ENCODE measurements at places on chromosomes 1 and 21.

GRCh38 chr21:14554948-14555347 lies 8.8 kb upstream of the SAMSN1 start:
- DNase-seq = no peak

GRCh38 chr1:20590306-20590777 lies 1.4 kb downstream of the CDA start:
- DNase-seq = peak; percentile 98

GRCh38 chr1:229365569-229365968 lies 22.7 kb upstream of the CCSAP start:
- peak; percentile 81 for DNase-seq

GRCh38 chr1:25698252-25698651 lies 81.7 kb downstream of the MAN1C1 start:
- DNase-seq = no peak

- DNase-seq = no peak
These were observed 31.5 kb downstream of the LYST start for GRCh38 chr1:235835226-235835625.

DNA sequence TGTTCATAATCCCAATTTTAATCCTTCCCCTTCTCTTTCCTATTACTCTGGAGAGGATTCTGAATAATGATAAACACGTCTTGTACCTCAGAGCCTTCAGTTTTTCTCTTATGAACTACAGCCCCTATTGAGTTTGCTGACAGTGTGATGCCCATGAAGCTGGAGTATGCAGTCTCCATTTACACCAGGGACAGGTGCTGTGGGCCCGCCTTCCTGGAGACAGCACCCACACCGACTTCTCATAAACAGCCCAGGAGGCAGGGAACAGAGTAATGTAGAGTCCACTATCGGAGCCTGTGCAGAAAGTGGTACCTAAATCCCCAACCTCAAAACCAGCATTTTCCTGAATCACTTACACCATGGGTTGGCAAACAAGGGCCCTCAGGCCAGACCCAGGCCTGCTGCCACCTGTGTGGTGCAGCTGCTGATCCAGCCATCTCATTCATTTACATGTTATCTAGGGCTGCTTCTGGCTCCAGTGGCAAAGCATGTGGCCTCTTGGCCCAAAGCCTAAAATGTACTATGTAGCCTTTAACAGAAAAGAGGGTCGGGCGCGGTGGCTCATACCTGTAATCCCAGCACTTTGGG lies 95.1 kb upstream of the KRTAP19-8 start:
- no peak for DNase-seq

DNA sequence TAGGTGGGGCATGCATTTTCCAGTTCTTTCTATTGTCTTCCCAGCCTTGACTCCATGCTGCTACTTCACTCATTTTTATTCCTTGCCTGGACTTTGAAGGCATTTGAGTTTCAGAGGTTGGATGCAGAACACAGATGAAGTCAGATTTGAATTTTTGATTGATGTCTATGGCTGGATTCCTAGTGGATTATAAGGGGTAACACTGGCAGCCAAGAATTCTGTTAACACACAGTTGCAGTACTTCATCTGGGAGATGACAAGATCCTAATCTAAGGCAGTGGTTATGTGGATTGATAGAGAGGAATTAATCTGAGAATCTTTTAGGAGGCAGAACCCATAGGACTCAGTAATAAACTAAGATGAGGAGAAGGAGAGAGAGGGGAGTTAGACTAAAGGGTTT lies 439.0 kb upstream of the USP24 start:
- DNase-seq = no peak

DNA sequence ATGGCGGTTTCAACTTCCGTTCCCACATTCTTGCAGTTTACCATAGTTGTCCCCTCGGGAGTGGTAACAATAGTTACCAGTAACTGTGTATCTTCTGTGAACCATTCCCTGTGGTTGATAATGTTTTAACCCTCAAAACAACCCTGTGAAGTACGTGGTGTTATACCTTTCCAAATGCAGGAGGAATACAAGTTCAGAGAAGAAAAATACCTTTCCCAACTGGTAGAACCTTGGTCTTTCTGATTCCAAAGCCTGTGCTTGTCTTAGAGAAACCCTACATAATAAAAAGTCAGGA lies 789 bp downstream of the BTF3L4 start:
- DNase-seq = no peak

GRCh38 chr1:3536420-3537195 lies 74.7 kb downstream of the MEGF6 start:
- no peak for DNase-seq

DNA sequence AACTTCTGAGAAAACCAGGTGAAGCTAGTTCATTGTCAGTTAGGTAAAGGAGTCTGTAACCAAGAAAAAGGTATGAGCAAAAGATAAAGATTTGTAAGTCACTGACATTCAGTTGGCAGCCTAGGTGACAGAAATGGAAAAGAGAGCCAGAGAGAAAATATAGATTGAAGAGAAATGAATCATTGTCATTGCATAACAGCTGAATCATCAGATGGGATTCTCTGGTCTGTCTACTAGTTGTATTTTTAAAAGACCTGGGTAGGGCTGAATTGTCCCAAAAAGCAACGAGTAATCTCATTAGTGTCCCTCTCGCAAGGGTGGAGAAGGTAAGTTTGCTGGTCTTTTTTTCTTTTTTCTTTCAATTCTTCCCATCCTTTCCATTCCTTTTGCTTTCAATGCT lies 36.6 kb downstream of the PTGS2 start:
- DNase-seq = no peak

GRCh38 chr1:18126616-18127015 lies 19.0 kb downstream of the IGSF21 start:
- DNase-seq = no peak

DNA sequence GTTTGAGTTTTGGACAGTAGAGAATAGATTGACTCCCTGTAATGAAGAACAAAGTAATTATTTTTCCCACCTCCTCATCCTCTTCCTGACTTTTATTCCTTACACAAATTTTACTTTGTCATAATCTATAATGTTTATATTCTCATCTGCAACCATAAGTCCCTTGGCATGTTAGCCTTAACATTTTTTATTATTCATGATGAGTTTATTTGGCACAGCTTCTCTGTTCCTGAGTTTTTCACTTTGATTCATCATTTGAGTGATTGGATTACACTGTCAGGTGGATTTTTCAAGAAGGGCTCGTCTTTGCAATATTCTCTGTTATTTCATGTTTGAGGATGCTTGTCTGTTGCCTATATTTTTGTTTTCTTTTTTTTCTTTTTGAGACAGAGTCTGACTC lies 35.7 kb downstream of the TNFRSF8 start:
- DNase-seq = no peak

DNA sequence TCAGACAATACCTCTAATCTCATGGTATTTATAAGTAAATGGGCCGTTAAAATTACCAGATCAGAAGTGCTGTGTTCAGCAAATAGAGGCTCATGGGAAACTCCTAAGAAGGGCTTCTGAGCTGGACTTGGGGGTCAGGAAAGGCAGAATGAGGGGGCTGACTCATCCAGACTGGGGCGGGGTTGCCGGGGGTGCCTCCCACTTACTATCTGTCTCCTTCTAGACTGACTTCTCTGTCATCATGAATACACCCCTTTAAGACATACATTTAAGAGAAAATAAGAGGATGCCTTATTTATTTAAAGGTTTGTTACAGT lies 96.0 kb upstream of the ERRFI1 start:
- no peak for DNase-seq

- DNase-seq = no peak
These were observed 107.0 kb downstream of the KIF26B start for GRCh38 chr1:245261786-245262185.

GRCh38 chr1:192602757-192603156 lies 27.2 kb downstream of the RGS1 start:
- no peak for DNase-seq

- DNase-seq = no peak
These were observed 116.5 kb downstream of the BRINP2 start for GRCh38 chr1:177287270-177287669.

DNA sequence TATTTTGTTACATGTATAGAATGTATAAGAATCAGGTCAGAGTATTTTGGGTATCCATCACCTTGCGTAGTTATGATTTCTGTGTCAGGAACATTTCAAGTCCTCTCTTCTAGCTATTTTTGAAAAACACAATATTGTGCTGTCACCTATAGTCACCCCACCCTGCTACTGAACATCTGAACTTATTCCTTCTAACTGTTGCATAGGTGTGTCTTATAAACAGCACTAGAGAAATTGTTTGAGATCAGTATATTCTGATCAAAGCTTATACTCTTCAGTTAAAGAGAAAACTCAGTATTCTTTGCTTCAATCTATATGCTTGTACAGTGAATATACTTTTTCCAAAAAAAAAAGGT lies 96.0 kb downstream of the ASH1L start:
- DNase-seq = no peak

DNA sequence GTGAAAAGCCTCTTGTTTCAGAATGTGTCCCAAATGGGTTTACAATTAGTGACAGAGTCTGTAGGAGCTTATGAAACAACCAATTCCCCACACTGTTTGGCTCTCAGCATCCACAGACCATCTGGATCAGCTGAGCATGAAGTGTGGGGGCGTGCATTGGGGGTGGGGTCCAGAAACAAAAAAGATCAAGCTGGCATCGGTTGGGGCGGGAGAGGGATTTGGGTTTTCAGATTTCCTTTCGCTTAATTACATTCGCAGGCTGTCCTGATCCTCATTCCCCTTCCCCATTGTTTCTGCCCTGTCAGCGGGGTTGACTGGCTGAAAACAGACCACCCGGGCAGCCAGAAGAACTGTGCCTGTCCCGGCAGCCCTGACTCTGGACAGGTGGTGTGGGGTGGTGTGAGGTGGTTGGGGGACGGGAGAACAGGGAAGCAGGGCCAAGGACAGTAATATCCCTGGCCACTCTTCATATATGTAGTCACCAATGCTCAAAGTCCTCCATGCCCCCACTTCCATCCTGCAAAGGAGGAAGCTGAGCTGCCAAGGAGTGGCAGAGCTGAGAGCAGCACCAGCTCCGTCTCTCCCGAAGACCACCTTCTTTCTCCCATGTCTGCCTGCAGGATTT lies 92.0 kb downstream of the IER5 start:
- no peak for DNase-seq

DNA sequence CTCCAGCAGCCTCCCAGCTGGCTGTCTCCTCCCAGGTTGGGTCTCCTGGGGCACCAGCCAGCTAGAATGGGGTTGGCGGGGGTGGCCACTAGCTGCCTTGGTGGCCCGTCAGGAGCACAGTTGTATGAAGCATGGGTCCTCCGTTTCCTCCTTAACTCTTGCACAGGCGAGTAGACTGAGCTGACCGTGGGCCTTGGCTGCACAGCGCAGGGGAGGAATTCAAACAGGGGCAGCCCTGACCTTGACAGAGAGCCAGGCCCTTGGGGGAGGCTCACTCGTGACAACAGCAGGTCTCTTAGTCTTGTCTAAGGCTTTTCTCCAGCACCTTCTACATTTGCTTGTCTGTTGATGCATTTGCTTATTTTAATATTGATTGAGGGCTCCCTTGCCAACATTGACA lies 114.1 kb downstream of the PRDM2 start:
- no peak for DNase-seq

GRCh38 chr1:178339834-178340233 lies 156.9 kb downstream of the CLEC20A start:
- DNase-seq = no peak

DNA sequence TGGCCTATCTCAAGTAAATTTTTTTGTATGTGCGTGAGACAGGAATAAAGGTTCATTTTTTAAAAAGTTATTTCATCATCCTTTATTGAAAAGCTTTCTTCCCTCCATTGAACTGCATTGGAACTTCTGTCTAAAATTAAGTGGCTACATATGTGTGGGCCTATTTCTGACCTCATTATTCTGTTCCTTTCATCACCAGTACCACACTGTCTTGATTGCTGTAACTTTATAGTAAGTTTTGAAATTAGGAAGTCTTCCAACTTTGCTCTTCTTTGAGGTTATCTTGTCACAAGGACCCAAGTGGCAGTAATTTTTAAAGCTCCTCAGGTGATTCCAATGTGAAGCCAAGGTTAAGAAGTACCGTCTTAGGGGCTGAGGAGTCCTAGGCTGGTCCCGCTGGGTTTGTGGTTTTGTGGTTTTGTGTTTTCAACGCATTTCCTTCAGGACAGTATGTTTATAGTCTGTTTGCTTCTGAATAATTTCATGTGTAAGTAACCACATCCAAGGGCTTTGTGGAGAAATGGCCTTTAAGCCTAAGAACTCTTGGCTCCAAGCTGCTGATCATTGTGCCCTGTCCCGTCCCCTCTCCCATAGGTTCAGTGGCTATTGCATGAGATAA lies 12.4 kb upstream of the SCAF4 start:
- peak; percentile 49 for DNase-seq

GRCh38 chr1:104238991-104239390 lies 489.3 kb downstream of the AMY1C start:
- DNase-seq = no peak

GRCh38 chr1:209435654-209436566 lies 147.6 kb upstream of the CAMK1G start:
- DNase-seq = peak; percentile 73

DNA sequence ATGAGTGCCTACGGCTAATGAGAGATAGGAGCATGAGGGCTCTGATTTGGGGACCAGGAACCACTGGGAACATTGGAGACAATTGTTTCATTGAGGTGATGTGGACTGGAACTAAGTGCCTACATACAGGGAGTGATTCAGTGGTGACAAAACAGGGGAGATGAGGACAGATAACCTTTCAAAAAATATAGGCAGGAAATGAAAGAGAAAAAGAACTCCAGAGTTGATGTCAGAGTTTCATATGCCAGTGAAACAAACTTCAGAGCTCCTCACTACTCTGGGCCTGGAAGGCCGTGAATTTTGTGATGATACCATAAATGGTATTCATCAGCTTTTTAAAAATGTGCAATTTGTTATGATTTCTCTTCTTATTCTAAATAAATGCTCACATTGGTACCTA lies 39.3 kb downstream of the FASLG start:
- no peak for DNase-seq

DNA sequence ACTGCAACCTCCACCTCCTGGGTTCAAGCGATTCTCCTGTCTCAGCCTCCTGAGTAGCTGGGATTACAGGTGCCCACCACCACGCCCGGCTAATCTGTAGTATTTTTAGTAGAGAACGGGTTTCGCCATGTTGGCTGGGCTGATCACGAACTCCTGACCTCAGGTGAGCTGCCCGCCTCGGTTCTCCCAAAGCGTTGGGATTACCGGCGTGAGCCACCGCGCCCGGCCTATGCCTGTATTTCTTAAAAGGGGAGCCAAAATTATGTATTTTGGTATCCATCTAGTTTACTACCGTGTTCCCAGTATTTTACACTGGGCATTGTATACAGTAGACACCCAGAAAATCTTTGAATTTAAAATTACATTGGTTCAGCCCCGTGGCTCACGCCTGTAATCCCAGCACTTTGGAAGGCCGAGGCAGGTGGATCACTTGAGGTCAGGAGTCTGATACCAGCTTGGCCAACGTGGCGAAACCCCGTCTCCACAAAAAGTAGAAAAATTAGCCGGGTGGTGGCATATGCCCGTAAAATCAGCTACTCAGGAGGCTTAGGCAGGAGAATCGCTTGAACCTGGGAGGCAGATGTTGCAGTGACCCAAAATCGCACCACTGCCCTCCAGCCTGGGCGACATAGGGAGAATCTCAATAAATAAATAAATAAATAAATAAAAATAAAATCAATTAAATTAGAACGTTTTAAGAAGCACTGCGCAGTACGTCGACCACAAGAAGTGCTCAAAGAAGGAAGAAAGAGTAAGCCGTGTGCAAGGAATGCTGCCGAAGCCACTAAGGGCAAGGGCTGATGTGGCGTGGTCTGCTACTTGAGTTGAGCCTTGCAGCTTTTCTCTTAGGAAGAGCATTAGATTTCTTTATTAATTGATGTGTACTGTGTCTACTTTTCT lies 1.5 kb upstream of the THRAP3 start:
- DNase-seq = no peak

Data from inflammatory macrophage (primary cell).